ENCODE measurements at places on chromosomes 5 and 9. TPM values are rescaled to one million over a fixed set of nuclear protein-coding genes. Genes with fewer than 3 reads are reported as not detected.

NRARP gene
- 0.43 TPM for polyA plus RNA-seq

LHX3 gene
- not detected for polyA plus RNA-seq

PDE4D gene
- polyA plus RNA-seq: 4.2 TPM

PCDHGA9 gene
- polyA plus RNA-seq: 0.24 TPM

TMC1 gene
- polyA plus RNA-seq: 0.24 TPM

PTGES gene
- polyA plus RNA-seq: 34.1 TPM

ALDOB gene
- polyA plus RNA-seq: not detected

SLC6A3 gene
- not detected for polyA plus RNA-seq

MSANTD3 gene
- 66.2 TPM for polyA plus RNA-seq

PPP1R26 gene
- polyA plus RNA-seq: 4.7 TPM

SLC27A4 gene
- 17.3 TPM for polyA plus RNA-seq

MRPS30 gene
- 31.5 TPM for polyA plus RNA-seq

TRPM3 gene
- polyA plus RNA-seq: 0.27 TPM

GRCh38 chr9:75041041-75041440 is 12.9 kb upstream of the CARNMT1 start:
- no peak for DNase-seq

DNA sequence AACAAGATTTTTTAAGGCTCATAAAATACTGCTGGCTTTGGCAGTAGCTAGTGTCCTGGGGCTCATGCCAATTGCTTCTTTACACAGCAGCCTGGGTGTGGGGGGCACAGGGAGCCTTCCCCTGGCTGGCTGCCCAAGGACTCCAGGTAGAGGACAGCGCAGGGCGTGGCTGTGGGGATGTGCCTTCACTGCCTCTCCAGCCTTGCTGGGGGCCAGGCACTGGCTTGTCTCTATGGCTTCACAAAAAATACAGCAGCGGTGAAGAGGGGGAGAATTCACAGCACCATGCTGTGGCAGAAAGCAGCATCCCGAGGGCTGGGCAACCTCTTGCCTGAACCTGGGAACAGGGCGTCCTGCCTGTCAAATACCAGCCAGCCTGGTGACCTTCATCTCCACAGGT is 57.4 kb downstream of the DAP start:
- DNase-seq: no peak

DNA sequence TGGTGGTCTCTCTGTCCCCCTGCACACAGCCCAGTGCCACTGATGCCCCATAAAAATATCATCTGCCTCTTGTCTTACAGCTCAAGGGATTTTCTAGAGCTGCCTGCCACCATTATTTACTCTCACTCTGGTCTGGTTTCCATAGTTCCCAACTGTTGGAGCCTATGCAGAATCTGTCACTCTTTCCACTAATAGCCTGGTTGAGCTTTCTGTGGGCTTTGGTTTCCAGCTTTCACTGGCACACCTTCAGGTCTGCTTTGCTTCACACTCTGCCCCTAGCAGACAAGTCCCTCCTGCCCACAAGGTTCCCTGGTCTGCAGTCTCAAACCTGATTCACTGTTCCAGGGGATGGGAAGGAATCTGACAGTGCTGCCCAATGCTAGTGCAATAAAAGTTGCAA is 103.0 kb upstream of the FTMT start:
- no peak for DNase-seq

GRCh38 chr9:93317495-93318094 is 133.7 kb downstream of the WNK2 start:
- DNase-seq: no peak

GRCh38 chr5:142777850-142778249 is 7.7 kb downstream of the ARHGAP26 start:
- no peak for DNase-seq

DNA sequence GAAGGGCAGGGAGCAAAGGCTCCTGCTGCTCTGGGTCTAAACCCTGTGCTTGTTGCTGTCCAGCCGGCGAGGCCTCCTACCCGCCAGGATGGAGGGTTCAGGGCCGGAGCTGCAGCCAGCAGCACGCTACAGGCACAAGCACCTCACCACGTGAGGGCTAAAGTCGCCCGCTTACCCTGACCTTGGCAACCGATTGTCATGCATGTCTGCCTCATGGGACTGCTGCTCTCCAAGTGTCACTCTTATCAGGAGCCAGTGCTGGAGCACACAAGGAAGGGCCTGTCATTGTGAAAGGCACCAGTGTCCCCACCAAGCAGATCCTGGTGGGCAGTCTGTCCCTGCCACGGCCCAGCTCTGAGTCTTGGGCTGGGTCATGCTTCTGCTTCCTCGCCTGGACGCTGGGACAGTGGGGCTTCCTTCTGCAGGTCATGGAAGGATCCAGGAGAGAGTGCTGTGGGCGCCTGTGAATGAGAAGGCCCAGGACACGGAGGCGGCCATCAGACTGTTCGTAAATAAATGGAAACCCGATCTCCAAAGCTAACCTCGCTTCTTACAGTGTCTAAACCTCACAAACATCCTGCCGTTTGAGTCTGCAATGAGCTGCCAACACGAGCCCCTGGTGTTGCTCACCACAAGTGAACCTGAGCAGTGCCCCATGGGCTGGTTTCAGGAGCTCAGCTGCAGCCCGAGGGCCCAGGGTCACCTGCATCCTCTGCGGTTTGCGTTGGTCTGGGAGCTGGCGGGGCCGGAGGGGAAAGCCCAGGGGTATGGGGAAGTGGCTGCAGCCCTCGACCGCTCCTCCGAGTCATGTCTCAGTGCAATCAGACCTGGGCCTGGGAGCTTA is 58.2 kb upstream of the RXRA start:
- no peak for DNase-seq

DNA sequence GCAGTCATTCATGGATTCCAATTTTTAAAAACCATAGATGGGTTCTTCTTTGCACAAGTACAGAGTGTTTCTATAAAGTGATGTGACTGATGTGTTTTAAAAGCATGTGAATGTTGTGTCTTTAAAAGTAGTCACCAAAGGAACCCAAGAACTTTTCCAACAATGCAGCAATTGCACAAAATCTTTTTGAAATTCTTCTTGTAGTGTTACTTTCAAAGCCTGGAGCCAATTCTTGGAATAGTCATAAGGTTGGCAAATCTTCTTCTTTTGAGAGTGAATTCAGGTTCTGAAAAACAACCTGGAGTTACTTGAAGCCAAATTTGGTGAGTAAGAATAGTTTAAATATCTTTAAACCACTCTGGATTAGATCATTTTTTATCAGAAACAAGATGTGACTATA is 10.5 kb downstream of the GRAMD2B start:
- no peak for DNase-seq

DNA sequence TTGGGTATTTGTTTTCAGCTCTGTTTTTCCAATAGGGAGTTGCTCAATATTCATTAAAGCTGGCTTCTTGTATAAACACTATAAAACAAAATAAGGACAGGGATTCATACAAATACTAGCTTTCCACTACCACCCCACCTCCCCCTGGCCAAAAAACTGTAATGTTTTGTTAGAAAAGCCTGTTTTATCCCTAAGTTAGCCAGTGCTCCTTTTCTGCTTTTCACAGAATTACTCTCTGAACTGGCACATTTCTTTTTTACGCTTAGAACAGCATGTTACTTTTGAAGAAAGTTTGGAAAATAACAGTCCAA is 147.4 kb upstream of the DMRT1 start:
- no peak for DNase-seq

GRCh38 chr9:108694170-108694569 is 161.6 kb downstream of the ACTL7B start:
- no peak for DNase-seq

DNA sequence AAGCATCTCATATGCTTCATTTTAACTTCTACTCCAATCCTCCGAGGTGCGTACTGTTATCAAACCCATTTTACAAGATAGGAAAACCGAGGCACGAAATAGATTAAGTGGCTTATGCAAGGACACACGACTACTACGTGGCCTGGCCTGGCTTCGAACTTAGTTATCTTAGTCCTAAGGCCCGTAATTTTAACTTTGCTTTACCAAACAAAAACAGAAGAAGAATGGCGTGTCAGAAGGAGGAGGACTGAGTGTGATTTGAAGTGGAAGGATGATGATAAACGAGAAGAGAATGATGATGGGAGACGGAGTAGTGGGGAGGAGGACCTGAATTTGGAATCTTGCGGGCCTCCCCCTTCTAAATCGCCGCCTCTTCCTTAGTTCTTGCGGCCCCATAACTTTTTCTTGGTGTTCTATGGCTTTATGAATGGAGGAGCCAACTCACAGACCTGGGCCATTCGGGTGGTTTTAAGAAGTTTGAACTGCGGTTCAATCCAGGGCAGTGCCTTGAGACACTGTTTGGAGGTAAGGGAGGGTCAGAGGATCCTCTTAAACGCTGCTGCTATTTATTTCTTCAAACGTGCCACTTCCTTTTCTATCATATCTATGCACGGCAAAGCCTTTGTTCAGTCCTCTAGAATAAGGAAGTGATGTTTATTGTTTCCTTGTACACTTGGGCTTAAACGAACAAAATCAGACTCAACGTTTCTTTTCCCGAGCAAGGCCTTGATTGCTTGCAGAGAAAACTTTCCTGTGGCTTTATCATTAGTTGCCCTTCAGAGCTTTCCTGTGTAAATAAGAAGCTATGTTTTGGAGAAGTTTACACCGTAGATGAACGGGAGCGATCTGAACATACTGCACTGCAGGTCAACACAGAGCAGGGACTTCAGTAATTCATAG is 795 bp downstream of the CNOT8 start:
- DNase-seq: no peak

DNA sequence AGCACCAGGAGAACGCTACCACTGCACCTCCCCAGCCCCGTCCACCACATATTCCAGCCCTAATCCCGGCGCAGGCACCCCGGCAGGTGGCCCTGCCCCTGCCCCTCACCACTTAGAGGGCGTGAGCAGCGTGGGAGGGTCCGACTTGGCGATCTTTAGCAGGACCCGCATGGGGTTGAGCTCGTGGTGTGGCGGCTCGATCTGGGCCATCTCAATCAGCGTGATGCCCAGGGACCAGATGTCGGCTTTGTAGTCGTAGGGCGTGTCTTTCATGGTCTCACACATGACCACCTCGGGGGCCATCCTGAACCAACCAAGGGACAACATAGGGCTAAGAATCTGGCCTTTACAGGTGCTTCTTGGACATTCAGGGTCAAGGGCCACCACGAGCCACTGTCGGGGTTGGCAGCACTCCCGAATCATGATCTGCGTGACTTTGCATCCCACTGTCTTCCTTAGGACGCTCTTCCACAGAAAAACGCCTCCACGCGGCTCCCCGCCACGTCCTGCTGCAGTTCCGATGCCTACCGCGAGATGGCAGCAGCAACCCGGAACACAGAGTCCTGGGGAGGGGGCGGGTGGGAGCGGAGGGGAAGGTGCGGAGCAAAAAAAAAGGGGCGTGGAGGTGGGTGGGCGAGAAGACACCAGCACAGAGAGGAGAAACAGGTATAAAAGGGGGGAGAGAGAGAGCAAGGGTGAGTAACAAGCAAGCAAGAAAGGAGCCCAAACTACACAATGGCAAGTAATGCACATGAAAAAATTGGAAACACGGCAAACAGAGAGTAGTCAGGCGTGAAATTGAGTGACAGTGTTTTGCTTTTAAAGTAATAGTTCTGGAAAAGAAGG is 81.3 kb downstream of the STK10 start:
- no peak for DNase-seq

DNA sequence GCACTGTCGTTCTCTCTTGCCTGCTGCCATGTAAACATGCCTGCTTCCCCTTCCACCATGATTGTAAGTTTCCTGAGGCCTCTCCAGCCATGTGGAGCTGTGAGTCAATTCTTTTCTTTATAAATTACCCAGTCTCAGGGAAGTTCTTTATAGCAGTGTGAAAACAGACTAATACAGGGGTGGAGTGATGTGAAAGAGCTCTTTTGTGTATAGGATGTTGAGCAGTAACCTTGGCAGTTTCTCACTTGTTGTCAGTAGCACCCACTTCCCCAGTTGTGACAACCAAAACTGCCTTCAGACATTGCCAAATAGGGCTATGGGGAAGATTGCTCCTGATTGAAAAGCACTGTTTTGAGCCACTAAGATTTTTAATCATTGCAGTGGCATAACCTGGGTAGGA is 552.2 kb upstream of the ZNF462 start:
- no peak for DNase-seq

DNA sequence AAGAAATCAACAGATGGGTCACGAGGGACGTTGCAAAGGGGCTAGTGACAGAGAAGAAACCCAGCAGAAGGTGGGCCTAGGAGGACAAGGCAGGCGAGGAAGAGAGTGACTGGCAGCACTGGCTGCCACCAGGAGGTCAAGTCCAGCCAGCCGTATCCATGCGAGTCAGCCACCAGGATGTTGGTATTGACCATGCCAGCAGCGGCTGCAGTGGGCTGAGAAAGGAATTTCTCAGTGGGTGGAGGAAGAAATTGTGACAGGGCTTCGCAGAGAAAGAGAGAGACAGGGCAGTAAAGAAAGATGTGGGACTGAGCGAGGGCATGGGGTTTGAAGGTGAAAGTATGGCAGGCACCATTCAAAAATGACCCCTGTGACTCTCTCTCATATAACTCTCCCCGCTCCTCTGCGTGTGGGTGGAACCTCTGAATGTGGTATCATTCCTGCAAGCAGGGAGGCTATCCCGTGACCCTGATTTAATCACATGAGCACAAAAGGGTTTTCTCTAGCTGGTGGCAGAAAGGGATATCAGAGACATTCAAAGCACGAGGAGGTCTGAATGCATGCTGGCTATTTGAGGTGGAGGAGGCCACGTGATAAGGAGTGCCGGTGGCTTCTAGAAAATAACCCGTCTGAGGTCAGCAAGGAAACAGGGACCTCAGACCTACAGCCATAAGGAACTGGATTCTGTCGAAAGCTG is 45.4 kb upstream of the FBXW11 start:
- no peak for DNase-seq

DNA sequence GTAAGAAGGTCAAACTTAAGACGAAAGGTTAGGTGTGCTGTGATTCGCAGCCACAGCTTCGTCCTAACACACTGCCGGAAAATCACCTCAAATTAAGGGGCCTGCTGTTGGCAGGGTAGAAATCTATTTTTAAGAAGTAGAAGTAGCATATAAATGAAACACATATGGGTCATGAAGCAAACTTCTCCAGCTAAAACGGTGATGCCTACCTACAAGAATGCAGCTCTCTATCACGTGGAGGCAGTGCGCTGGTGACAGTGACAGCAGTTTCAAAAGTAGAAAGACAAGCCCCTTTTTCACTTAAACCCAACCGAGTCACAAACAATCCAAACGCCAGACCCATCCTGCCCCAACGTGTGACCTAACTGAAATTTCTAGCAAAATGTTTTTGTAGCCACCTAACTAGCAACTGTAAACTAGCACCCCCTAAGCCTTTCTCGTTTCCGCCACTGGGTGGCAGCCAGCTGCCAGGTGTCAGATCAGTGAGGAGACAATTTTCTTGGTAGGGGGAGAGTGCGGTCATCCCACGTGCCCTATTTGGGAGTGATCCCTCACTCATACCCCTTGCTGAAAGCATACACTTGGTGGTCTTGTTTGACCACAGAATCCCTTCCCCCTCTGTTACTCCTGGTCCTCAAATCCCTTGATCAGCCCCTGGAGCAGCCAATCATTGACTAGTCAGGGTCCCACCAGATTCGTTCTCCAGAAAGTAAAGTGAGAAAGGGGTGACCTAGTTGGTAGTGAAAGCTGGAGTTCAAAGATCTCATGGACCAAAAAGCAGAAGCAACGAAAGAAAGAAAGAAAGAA is 71.8 kb upstream of the MAMDC2 start:
- no peak for DNase-seq

DNA sequence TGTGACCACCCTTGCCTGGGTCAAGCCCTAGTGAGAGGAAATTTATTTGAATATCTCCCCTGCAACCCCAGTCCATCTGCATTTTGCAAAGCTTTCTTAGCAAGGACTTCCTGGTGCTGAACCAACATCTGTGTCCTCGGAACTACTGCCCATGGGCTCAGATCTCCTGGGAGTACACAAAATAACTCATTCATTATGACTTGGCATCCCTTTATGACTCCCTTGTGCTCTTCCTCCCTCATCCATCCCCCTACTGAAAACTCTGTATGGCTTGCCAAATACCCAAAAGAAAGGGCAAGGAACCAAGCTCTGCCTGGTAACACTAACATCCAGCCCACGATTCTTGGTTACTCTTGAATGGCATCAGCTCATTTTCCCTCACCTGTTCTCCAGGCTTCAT is 368.5 kb downstream of the NTRK2 start:
- DNase-seq: no peak

Data from keratinocyte (primary cell).